Fibroblast of the aortic adventitia (primary cell): ENCODE measurements at places on chromosomes 6 and 20.
A peak's percentile ranks its signal among the peaks of the same experiment; 100 is the strongest.

DNA sequence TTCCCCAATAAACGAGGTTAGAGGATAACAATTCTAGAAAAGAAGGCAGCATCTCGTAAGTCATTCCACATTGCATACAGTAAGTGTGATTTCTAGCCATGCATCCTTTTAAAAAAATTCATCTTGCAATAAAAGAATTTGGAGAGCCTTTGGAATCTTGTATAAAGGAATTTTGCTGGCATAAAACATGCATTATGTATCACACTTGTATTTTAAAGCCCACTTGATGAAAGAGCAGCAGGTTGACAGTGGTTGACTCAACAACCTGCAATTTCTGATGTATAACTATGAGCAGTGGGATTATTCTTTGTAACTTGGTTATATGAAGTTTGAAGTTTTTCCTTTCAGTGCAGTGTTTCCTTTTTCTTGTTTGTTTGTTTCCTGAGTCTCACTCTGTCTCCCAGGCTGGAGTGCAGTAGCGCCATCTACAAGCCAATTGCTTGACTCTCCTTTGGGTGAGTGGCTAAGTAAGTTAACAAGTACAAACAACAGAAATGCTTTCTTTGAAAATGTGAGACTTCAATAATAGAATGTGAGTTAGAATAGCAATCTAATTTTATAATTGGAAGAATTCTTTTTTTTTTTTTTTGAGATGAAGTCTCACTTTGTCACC, 39.9 kb downstream of the JARID2 start:
- DNase-seq = peak; percentile 44

DNA sequence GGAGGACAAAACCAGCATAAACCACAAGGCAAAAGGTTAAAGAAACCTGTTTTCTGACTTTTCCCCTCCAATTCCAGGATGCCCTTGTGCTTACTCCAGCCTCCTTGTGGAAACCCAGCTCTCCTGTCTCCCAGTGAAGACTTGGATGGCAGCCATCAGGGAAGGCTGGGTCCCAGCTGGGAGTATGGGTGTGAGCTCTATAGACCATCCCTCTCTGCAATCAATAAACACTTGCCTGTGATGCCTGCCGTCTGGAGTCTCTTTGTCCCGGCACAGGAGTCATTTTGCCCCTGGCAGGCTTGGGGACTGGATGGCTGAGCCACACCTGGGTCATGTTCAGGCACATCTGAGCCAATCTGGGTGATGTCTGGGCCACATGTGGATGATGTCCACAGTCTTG, 26.6 kb downstream of the BPIFB1 start:
- no peak for DNase-seq

GRCh38 chr20:10683537-10683936, 9.7 kb upstream of the JAG1 start:
- DNase-seq = no peak

DNA sequence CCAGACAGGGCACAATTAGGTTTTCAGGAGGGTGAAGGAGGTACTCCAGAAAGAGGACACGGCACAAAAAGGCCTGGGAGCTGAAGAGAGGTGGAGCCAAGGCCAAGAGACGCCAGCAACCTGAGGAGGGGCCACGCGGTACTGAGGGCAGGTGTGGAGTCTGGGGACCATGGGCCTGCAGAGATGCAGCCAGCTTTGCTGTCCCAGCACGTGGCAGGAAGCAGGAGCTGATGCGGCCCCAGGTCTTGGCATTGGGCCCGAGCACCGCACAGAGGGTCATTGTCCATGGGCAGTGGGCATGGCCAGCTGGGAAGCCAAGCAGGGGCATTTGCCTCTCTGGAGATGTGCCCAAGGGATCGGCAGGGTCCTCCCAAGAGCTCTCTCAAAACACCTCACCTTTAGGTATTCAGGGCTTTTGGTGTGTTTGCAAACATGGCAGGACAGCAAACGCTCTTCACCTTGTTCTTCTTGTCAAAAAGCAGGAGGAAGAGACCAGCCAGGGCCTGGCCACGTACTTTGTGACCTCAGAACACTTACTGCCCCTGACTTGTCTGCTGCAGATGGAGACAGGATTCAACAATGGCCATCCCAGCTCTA, 1.4 kb upstream of the BPIFB1 start:
- no peak for DNase-seq

- DNase-seq = no peak
These were observed 55.6 kb downstream of the SENP6 start for GRCh38 chr6:75657327-75657726.

GRCh38 chr20:7195704-7196103, 428.2 kb downstream of the BMP2 start:
- DNase-seq = peak; percentile 95

DNA sequence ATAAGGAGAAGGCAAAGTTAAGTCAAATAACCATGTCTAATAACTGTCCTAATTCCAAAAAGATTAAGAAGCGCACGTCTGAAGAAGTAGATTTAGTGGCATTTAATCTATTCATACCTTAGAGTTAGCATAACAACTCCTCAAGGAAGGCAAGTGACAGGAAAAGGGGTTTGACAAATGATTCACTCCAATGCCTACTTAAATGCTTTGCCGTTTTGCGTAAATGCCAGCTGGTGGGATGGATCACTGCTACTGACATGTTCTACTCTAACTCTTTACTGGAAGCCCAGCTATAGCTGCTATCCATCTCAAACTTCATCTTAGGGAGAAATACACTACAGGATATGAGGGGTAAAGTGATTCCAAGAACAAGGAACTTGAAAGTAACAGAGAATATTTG, 347.3 kb upstream of the RUNX2 start:
- DNase-seq = no peak

GRCh38 chr20:51584116-51584515, 41.6 kb upstream of the NFATC2 start:
- no peak for DNase-seq

- no peak for DNase-seq
These were observed 96.4 kb downstream of the CFAP61 start for GRCh38 chr20:20148779-20149178.

DNA sequence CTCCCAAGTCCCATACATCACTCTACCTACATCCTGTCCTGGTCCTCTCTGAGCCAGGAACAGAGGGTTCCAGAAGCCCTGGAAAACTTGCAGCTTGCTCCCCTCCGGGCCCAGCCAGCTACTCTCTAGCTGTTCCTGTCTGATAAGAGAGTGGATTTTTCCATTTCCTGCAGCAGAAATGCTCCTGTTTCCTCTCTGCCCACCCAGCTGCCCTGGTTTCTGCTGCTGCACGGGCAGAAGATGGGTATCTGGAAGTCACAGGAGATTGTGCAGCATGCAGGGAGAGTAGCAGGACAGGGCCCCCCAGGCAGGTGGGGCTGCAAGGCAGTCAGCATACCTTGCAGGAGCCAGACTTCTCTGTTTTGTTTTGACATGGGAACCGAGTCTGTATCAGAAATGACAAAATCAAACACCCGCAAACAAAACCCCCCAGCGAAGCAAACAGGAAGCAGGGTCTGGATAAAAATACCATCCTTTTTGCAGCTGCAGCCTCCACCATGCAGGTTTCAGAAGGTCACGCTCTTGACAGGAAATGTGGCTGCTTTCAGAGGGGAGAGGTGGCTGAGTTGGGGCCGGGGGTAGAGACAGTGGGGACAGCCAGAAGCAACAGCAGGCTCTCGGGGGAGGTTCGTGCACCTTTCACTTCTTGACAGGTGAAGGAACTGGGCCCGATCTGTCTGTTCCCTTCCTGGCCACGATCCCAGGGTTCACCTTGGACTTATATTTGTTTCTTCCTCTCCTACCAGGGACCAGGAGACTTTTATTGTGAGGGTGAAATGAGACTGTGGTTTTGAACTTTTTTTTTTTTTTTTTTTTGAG, 50.8 kb upstream of the FAM83D start:
- DNase-seq = no peak

DNA sequence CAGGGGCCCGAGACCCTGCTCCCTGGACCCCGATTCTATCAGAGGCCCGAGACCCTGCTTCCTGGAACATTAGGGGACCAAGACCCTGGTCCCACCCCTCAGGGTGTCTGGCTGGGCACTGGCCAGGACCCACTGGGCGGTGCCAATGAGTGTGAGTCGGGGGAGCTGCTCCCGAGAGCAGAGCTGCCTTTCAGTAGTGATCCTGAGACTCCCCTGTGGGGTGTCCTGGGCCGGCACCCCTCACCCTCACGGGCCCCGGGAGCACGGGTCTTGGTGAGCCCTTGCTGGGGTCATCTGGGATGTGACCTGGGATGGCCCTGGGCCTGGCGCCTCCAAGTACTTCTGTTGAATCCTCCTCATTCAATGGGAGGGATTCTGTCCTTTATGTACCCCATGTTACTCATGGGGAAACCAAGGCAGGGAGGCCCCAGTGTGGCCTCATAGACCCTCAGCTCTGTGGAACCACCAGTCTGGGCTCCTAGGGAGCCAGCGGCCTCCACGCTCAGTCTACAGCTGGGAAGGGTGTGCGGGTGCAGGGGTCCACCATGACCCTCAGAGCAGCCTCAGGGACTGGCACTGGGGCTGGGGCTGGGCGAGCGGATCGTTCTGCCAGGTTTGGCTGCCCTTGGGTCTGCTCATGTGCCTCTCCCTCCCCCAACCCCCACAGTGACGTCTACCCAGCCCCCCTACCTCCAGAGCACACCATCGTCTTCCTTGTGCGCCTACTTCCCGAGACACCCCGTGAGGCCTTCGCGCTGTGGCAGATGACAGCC, 25.6 kb downstream of the COL20A1 start:
- no peak for DNase-seq

GRCh38 chr6:144285548-144285797, 338 bp downstream of the UTRN start:
- DNase-seq = no peak

DNA sequence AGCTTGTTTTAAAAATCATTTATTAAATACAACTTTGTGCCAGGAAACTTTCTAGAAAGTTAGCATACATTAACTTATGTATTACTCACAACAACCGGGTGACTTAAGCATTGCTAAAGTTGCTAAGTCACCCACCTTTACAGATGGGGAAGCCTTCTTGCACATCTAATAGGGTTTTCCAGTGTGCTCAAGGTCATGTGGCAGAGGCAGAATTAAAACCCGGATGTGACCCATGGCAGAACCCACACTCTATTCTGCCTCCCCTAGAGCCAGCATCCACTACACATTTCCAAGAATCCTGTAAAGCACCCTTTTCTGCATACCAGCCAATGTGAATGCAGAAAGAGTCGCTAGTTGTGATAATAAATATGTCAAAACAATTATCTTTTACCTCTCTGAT, 13.4 kb downstream of the LINC00237 start:
- no peak for DNase-seq

- DNase-seq = no peak
These were observed 8.2 kb downstream of the MYB start for GRCh38 chr6:135189344-135189743.

DNA sequence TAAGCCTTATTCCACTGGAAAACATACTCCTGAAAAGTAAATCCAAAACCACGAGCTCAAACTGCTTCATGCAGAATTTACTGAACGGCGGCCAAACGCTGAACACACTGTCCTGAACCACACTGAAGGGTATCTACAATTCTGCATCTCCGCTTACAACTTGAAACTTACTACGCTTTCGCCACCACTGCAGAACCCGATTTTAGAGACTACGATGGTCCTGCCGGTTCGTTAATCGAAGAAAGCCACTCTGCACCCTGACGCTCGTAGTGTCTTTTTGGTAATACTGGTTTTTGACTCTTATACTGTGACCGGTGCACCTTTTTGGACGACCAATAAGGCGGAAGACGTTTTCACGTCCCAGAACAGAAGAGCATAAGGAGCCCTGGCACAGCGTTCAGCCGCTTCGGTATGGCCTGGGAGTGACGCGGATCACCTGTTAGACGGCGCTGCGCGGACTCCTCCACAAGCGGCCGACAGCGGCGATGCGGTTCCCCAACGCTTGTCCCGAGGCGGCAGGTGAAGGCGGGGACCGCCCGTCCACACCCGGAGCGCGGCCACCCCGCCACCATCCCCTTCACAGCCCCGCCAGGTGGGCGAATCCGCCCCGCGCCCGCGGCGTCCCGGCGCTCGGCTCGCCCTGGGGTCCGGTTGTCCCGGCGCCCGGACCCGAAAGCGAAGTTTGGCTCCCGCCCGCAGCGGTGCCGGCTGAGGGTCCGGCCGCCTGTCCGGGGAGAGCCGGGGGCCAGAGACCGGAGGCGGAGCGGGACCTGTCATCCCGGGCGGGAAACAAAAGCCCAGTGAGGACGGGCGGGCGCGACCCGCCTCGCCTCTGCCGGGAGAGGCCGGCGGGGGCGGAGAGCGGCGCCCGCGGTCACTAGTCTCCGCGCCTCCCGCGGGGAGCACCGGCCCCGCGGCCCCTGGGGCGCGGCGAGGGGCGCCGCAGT, 784 bp downstream of the FKBP5 start:
- DNase-seq = peak; percentile 58

- DNase-seq = no peak
These were observed 9.7 kb downstream of the NOTCH4 start for GRCh38 chr6:32214126-32214525.

DNA sequence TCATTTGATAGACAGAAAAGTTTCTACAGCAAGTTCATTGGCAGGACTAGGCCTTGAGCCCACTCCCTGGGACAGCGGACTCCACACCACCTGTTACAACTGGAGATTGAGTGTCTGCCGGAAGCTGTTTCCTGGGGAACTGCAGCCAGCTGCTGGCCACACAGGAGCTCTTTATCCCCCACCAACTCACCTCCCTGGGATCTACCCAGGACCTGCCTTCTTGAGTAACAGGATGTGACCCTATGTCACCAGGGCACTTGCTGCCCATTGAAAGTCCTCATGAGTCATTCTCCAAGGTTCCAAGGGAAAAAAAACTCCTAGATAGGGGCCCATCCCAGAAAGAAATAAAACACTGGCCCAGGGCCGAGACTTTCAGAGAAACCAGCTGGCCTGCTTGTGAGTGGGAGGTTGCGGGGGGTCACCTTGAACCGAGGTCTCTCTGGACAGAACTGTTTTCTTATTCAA, 37.4 kb upstream of the SLC9A8 start:
- DNase-seq = peak; percentile 85

DNA sequence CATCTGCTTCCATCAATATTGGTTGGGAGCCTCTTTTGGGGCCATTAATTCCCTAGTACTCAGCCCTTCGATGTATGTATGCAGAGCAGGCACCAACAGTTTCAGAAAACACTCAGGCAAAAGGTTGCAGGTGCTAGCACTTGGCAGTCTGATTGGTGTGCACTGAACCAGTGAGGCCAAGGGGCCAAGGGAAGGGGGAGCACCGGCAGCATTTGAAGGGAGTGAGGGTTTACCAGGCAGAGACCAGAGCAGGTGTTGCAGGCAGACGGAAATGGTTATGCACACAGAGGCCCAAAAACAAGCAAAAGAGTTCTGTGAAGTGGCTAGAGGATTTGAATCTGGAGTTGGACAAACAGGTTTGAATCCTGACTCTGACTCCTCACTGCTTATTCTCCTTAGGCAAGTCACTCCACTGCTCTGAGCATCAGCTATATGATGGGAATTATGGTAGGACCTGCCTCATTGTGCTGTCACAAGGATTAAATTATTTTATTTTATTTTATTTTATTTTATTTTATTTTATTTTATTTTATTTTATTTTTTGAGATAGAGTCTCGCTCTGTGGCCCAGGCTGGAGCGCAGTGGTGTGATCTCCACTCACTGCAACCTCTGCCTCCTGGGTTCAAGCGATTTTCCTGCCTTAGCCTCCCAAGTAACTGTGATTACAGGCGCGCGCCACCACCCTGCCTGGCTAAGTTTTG, 58.1 kb upstream of the SHLD1 start:
- no peak for DNase-seq

- DNase-seq = no peak
These were observed 135.1 kb downstream of the AGPAT4 start for GRCh38 chr6:161138543-161139303.

- peak; percentile 16 for DNase-seq
These were observed 5.6 kb upstream of the CCDC170 start for GRCh38 chr6:151488226-151488625.
